Right cardiac atrium (tissue), 5 donors: ENCODE measurements at places on chromosomes 3 and 15.

DNA sequence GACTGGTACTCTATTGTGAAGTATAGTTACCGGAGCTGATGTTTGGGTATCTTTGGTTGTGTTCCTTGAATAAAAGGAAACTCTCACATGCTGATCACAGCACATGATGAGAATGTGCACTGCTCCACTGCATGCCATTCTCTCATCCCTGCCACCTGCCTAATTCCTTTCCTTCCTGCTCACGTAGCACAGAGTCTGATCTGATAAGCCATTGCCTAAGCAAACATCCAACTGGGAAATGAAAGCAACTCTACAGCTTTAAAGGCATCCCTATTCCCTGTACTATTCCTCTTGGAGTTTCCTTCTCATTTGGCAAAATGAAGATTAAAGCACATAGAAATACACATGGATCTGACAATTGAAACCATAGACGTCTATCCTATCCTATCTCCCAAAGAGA is 359.8 kb downstream of the C3orf38 start:
- no peak for DNase-seq

- DNase-seq: no peak
Measured at GRCh38 chr15:40841741-40842140, 2.1 kb upstream of the SPINT1 start.

DNA sequence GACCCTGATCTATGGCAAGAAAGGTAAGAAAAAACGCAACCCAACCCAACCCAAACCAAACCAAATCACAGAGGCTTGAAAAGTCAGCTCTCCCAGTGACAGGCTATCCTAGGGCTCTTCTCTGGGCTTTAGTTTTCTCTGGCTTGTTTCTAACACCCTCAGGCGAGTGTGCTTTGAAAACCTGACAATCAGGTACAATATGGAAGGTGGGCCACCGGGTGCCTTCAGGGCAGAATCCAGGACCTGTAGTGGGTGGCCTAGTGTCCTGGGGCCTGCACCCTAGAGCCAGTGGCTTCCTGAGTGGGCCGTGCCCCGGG is 46.8 kb downstream of the BHLHE40 start:
- no peak for DNase-seq

DNA sequence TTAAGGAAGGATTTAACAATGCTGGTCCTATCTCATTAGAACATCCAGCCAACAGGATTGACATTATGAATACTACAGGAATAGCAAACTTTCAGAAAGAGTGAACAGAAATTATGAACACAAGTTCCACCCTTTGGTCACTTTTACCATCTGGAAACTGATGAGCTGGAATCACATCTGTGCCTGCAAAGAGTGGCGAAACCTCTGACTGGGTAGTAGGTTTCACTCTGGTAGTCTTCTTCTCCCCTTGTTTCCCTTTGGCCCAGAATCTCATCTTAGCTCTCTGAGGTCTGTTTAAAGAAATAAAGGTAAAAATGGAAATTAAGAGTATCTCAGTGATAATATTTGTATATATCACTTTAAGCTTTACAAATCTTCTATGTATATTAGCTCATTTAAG is 73.1 kb downstream of the NR2E3 start:
- DNase-seq: no peak

DNA sequence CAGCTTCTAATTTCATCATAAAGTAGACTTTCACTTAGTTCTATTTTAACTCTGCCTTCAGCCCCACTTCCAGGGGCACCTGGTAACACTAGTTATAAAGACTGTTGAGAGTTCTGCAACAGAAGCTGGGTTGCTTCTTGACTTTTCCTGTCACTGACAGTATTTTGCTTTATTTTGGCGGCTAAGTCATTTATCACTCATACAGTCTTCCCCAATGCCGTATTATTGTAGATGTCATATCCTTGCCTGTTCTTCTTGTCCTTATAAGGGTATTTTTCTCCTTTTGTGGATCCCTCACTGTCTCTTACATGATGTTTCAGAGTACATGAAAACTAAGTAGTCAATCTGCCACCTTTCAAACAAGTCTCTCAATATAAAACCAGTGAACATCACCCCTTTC is 369.0 kb upstream of the PPP2R3A start:
- DNase-seq: no peak

GRCh38 chr3:46672349-46672695 is 21.2 kb downstream of the ALS2CL start:
- DNase-seq: no peak

DNA sequence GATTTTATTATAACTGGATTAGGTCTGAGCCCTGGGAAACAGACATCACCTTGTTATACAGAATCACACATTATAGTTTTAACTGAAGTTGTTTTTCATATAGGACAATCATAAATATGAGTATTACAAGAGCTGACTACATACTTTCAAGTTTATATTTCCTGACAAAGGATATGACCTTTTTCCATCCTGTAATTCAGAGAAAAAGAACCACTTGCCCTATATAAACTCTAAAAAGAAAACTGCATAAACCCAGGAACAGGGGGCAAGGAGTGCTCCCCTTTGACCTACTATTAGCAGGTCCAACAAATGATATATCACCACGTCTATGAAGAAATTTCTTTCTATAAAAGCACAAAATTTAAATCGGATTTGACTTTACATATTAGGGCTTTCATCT is 20.9 kb downstream of the B3GALNT1 start:
- no peak for DNase-seq

GRCh38 chr15:68584756-68585573 is 6.2 kb downstream of the CORO2B start:
- no peak for DNase-seq

DNA sequence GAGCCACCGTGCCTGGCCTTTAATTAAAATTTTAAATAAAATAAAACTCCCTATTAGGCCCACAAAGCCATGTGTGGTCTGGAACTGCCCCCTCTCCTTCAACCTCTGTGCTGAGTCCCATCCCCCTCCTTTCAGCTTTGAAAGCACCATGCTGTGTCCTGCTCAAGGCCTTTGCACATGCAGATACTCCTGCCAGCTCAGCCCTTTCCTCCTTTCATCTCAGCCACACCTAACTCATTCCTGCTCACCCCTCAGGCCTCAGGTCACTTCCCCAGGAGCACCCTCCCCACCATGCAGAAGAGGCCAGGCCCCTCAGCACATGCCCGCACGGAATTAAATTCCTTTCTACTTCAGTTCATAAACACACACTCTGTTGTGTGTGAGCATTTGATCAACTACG is 28.1 kb downstream of the ATRIP start:
- no peak for DNase-seq
